Esophagus squamous epithelium (tissue), 5 donors: ENCODE measurements at places on chromosomes 6 and 20.

- DNase-seq = no peak
Observed at GRCh38 chr6:115220551-115221159, 840.0 kb downstream of the FRK start.

DNA sequence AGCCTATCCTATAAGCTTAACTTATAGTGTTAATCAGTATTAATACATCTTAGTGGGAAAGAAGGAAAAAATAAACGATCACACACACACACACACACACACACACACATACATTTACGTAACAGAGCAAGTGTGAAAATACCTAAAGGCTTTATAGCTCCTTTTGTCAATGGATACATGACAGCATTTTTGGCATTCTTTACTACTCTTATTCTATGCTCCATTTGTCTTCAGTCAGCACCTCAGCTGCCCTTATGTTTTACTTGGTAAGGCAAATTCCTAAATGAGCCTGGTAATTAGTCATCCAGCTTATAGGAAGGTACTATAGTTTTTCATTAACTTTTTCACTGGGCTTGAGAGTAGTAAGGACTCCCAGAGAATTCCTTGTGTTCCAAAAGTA lies 25.1 kb upstream of the SLC17A3 start:
- no peak for DNase-seq

- no peak for DNase-seq
Observed at GRCh38 chr6:24441599-24441904, 38.8 kb downstream of the MRS2 start.

- DNase-seq = no peak
Observed at GRCh38 chr6:123062670-123063069, 66.6 kb downstream of the CLVS2 start.

- no peak for DNase-seq
Observed at GRCh38 chr6:148367411-148368024, 24.9 kb downstream of the SASH1 start.

DNA sequence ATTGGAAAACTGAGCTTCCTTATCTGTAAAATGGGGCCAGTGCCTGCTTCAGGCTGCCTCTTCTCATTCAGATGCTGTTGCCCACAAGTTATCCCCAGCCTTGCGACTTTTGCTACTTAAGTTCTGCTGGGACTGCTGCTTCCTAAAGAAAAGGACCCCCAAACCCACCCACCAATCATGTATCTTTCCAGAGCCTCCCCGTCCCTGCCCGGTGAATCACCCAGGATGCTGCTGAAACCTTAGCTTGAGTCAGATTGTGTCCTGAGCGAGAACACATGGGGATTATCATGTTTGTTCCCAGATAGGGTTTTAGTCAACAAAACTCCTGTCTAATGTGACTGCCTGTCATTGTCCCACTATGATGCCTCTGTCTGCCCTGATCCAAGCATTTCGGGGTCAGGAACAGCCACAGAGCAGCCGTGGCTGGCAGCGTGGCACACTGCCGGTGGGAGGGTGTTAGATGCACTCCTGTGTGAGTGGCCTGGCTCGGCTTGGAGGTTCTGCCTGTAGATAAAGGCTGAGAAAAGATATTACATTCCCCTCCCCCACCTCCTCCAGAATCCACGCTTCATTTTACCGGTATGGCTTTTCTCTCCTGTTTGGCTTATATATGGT lies 79.9 kb downstream of the TOX2 start:
- DNase-seq = no peak

GRCh38 chr6:96939007-96939805 lies 14.7 kb downstream of the KLHL32 start:
- no peak for DNase-seq

DNA sequence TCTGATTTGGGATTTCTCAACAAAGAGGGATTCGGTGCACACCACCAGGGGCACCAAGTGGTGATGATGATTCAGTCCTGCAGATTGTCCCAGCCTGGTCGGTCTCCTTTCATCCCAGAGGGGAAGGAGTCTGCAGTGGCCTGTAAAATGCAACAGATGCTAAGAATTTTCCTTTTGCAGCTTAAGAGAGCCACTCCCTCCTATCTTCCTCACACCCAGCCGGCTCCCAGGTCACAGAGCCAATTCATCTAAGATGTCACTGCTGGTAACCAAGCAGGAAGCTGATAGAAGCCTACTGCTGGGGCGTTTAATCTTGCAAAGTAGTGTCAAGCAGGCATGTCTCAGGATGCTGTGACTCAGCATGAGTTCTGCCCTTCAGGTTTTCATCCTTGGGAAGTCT lies 203.8 kb upstream of the LRFN2 start:
- DNase-seq = no peak

GRCh38 chr20:51022803-51023616 lies at the start of gene KCNG1:
Gene KCNG1 (minus strand): TSS chr20:51023107. CDS start chr20:51010338, 12,769 bp downstream.
- DNase-seq = no peak

DNA sequence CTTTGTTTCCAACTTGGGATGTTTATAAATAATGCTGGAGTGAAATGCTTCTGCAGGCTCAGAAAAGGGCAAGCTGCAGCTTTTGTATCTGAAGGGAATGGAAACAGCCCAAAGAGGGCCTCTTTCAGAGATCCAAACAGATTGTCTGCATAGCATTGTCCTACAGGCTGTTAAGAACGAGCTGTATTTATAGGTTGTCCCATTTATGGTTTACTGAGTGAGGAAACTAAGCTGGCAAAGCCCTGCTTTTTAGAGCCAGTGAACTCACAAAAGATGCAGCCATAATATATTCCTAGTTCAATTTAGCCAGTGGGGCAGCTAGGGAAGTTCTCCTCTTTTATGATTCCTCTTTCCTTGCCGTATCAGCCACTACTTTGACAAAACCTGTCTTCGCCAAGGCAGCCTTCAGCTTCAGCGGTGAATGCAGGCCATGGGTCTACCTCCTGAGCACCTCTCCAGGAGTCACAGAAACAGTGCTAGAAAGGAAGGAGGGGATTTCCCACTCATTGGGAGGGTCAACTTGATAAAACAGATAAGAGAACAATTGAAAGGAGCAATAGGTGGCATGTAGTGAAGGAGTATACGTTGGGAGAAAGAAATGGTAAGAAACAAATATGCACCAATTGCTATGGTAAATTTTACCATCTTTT lies 15.0 kb downstream of the KIAA0319 start:
- DNase-seq = no peak

GRCh38 chr20:64156136-64156885 lies 7.9 kb upstream of the MYT1 start:
- no peak for DNase-seq

GRCh38 chr6:161409353-161409752 lies 135.5 kb upstream of the AGPAT4 start:
- no peak for DNase-seq

GRCh38 chr6:170221753-170222400 lies 69.0 kb downstream of the DLL1 start:
- no peak for DNase-seq

DNA sequence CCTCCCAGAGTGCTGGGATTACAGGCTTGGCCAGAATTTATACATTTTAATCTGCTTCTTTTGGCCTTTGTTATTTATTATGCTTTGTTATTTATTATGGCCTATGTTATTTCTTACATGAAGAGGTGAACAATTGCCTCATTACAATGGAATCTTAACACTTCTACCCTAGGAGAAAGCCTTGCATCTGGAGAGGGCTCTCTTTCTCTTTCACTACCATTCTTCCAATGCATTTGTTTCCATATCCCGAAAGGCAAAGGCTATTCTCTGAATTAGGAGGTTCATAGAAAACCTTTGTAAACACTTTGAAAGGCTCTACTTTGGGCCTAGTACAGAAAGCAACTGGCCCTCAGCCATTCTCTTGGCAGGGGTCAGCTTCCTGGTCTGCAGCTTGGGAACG lies 19.9 kb upstream of the DEK start:
- no peak for DNase-seq

DNA sequence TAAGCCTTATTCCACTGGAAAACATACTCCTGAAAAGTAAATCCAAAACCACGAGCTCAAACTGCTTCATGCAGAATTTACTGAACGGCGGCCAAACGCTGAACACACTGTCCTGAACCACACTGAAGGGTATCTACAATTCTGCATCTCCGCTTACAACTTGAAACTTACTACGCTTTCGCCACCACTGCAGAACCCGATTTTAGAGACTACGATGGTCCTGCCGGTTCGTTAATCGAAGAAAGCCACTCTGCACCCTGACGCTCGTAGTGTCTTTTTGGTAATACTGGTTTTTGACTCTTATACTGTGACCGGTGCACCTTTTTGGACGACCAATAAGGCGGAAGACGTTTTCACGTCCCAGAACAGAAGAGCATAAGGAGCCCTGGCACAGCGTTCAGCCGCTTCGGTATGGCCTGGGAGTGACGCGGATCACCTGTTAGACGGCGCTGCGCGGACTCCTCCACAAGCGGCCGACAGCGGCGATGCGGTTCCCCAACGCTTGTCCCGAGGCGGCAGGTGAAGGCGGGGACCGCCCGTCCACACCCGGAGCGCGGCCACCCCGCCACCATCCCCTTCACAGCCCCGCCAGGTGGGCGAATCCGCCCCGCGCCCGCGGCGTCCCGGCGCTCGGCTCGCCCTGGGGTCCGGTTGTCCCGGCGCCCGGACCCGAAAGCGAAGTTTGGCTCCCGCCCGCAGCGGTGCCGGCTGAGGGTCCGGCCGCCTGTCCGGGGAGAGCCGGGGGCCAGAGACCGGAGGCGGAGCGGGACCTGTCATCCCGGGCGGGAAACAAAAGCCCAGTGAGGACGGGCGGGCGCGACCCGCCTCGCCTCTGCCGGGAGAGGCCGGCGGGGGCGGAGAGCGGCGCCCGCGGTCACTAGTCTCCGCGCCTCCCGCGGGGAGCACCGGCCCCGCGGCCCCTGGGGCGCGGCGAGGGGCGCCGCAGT lies 784 bp downstream of the FKBP5 start:
- DNase-seq = no peak

GRCh38 chr6:135280375-135281136 lies 99.4 kb downstream of the MYB start:
- no peak for DNase-seq

- no peak for DNase-seq
Observed at GRCh38 chr20:62267543-62267942, 29.2 kb downstream of the OSBPL2 start.

DNA sequence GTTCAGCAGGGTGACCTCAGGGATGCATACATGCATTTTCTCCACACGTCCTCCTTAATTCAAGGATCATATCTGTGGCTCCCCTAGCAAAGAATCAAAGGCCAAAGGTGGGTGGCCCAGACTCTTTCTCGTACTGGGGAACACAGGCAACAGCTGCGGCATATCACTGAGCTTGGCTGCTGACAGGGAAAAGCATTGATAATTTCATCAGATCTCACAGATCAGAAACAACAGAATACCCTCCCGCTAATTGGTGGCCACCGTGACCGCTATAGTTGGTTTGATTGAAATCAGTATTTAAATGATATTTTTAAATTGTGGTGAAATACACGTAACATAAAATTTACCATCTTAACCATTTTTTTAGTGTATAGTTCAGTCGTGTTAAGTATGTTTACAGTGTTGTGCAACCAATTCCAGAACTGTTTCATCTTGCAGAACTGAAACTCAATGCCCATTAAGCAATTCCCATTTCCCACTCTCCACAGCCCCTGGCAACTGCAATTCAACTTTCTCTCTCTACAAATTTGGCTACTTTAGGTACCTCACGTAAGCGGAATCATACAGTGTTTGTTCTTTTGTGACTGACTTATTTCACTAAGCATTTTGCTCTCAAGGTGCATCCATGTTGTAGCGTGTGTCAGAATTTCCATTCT lies 74.7 kb upstream of the TMEM170B start:
- no peak for DNase-seq

GRCh38 chr20:51902933-51903332 lies 100.6 kb upstream of the SALL4 start:
- DNase-seq = no peak

- DNase-seq = no peak
Observed at GRCh38 chr6:46989398-46989797, 52.7 kb downstream of the ADGRF1 start.

DNA sequence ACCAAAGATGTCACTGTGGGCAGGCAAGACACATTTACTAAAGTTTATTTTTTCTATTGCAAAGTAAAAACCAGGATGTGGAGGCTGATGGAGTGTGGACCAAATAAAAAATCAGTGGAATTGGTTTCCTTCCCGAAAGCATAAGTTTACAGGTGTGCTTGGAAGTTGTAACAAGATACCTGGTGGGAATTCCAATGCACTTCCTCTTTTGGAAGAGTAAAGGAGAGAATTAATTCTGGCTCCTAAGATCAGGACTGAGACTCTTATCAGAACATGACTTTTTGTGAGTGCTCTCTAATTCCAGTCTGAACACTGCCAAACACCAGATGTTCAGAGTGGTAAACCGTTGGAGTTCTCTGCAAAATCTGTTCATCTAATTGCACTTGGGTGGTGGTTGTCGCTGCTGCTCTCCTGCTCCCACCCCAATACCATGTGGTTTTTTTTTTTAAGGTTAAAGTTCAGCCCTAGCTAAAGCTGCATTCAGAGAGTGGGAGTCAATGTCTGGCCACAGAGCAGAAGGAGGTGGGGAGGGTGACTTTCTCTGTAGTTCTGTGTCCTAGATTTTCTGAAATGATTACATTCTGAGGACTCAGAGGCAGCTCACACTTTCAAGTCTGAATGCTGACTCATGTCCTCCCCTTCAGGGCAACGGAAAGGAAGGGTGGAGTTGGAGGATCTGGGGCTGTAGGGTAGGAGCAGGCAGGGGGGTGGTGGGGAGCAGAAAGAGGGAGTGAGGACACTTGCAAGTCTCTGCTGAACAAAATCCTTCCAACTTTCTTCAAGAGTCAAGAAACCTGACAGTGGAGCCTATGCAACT lies 275.8 kb upstream of the PRDM1 start:
- no peak for DNase-seq

DNA sequence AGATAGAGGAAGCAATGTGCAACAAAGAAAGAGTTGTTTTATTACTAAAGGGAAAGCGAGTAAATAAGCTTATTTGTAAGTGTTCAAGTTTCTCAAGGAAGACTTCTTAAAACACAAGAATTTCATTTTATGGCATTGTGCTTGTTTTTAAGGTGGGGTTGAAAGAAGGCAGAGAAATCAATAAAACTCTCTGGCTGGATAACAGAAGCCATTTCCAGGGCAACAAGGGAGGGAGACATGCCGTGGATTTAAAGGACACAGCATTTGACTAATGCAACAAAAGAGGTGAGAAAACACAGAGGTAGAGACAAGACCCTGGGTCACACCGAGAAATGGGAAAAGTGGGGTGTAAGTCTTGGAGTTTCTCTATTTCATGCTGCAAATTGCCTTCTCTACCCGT lies 28.8 kb upstream of the GMPR start:
- no peak for DNase-seq

- DNase-seq = no peak
Observed at GRCh38 chr6:167990016-167990945, 7.2 kb upstream of the KIF25 start.

GRCh38 chr6:132902901-132903300 lies 88.5 kb downstream of the RPS12 start:
- no peak for DNase-seq
